Left hindlimb (tissue), 1 donor: ENCODE measurements at places on chromosomes 5 and 9.
A peak's percentile ranks its signal among the peaks of the same experiment; 100 is the strongest.

GRCh38 chr5:161421067-161421466 lies 125.5 kb downstream of the GABRB2 start:
- no peak for DNase-seq

GRCh38 chr9:71608825-71609447 lies 159.4 kb downstream of the CEMIP2 start:
- no peak for DNase-seq

GRCh38 chr5:116529615-116530014 lies 45.0 kb downstream of the SEMA6A start:
- DNase-seq: no peak

- no peak for DNase-seq
Observed at GRCh38 chr5:131821221-131821620, 24.4 kb upstream of the FNIP1 start.

- DNase-seq: peak; percentile 73
Observed at GRCh38 chr9:119370816-119371215, 1.6 kb upstream of the BRINP1 start.

DNA sequence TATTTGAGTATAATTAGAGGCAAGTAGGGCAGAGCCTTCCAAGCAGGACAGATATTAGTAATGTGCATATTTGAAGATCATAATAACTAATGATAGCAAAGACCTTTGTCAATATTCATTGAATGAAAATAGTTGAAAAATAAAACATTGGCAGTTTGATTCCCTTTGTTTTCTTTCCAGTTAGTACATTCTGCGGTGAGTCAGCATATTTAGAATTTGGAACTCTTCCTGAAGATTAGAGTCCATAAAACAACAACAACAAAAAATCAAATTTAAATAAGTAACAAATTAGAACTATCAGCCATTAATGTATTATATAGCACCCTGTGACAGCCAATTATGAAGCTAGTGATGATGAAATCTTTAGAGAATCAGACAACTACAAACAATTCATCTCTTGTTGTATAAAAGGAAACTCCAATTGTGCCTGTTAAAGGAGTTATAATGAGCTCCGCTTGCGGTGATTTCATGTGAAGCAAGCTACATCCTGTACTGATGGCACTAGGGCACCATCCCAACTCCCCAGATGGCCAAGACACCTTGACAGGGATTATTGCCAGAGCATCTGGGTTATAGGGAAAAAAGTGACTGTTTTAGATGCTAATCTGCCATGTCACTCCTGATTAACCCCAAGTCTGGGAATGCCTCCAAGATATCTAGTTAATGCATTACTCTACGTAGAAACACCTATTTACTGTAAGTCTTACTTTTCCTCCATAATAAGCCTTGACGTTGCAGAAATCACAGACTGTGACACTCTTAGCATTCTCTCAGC lies 6.8 kb downstream of the IFNA8 start:
- DNase-seq: no peak

- DNase-seq: no peak
Observed at GRCh38 chr9:129654554-129655040, 10.8 kb upstream of the PRRX2 start.

GRCh38 chr9:137666513-137666822 lies 47.7 kb downstream of the EHMT1 start:
- no peak for DNase-seq

DNA sequence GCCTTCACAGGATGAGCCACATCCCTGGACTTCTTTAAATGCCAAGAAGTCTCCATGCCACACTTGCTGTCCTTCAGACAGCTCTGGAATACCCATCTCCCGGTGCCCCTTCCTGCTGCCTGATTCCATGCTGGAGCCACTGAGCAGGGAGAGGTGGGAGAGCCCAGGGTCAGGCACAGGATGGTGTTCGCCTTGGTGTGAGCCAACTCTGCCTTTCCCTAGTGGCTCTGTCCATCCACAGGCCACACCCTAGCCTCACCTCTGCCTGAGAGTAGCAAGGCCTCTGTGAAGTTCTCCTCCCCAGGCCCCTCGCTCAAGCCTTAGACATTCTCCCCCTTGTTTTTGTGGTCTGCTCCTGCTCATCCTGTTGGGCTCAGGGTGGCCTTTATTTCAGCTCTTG lies 54.2 kb upstream of the ANGPTL2 start:
- DNase-seq: no peak

DNA sequence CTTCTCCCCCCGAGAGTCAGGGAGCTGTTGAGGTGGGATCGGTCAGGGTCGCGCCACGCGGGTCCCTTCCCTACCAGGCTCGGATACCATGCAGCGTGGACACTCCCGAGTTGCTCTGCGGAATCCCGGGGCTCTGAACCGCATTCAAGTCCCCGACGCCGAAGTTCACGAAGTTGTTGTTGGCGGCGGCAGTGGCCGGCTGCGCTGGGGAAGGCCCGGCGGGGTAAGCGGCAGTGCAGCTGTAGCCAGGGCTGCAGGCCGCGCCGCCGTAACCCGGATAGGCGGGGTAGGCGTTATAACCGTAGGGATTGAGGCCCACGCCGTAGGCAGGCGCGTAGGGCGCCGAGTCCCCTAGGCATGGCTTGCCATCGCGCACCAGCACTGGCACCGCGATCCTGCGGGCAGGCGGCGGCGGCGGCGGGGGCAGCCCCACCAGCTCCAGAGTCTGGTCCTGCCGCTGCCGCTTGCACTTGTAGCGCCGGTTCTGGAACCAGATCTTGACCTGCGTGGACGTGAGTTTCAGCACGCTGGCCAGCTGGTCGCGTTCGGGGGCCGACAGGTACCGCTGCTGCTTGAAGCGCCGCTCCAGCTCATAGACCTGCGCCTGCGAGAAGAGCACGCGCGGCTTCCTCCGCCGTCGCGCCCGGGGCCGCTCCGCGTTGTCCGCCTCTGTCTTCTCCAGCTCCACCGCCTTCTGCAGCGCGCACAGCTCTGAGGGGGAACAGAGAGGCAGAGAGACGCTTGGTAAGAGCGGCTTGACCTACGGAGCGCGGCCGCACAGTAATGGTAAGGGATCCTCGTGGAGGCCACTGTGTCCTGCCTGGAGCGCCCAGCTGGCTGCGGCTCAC lies 2.3 kb downstream of the NKX2-5 start:
- DNase-seq: no peak

DNA sequence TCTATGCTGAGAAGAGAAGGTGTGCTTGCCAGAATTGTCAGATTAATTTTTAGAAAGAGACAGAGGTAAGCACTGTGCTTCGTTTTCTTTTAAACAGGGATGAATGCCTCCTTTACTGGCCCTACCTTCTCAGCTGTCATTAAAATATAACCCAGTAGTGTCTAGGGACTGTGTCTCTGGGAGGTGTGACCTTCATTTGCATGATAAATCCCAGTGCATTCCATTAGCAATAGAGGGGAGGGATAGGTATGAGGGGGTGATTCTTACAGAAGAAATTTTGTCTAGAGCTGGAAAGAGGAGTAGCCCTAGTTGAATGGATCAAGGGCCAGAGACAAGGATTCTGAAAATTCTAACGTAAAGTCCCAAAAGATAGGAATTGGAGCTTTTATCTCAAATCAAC lies 351.5 kb downstream of the BNC2 start:
- no peak for DNase-seq

- DNase-seq: no peak
Observed at GRCh38 chr5:56482363-56482762, 249.2 kb upstream of the ANKRD55 start.

GRCh38 chr9:122228568-122229484 lies at the start of gene LHX6:
LHX6 (minus strand) TSS chr9:122228957; CDS start chr9:122228740, 217 bp downstream.
- DNase-seq: no peak

GRCh38 chr9:6215562-6215961 lies at the start of gene IL33:
IL33 (plus strand) TSS chr9:6215807; CDS start chr9:6241695, 25,888 bp downstream.
- DNase-seq: no peak

DNA sequence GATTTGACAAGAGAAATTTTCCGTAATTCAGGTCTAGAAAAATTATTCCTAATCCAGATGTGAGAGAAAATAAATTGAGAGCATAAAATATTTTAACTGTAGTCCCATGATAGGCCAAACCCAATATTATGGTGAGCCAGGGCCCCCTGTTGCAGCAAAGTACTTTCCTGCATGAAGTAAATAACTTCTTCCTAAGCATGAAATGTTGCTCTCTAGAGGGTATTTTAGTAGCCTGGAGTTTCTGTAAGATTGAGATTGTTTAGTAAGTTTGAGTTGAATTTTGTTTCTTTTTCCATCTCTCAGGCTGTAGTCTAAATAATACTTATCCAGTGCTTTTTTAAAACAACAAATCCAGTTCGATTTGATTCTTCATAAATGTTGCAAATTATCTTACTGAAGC lies 317.5 kb upstream of the MPDZ start:
- no peak for DNase-seq

GRCh38 chr5:68406767-68407241 lies 191.2 kb downstream of the PIK3R1 start:
- no peak for DNase-seq

GRCh38 chr9:89278551-89278950 lies 32.4 kb upstream of the CKS2 start:
- no peak for DNase-seq

GRCh38 chr5:1118738-1119137 lies 6.9 kb upstream of the SLC12A7 start:
- DNase-seq: no peak

GRCh38 chr5:171166766-171167165 lies 142.3 kb upstream of the TLX3 start:
- no peak for DNase-seq

DNA sequence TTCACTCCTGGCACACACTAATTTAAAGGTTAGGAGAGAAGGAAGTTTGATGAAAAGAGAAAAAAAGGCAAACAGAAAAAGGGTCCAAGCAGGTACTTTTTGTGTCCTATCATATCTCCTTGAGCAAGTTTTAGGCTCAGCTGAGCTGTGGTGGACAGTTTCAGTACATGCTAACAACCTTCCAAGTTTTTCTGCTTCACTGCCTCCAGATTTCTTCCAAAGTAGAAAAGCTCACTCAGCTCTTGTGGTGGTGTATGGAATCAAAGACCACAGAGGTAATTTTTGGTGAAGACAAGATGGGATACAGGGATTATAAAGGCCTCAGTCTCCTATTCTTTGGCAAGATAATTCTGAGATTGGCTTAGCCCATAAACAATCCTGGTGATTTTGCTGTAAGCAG lies 921.8 kb downstream of the NR2F1-AS1 start:
- no peak for DNase-seq

DNA sequence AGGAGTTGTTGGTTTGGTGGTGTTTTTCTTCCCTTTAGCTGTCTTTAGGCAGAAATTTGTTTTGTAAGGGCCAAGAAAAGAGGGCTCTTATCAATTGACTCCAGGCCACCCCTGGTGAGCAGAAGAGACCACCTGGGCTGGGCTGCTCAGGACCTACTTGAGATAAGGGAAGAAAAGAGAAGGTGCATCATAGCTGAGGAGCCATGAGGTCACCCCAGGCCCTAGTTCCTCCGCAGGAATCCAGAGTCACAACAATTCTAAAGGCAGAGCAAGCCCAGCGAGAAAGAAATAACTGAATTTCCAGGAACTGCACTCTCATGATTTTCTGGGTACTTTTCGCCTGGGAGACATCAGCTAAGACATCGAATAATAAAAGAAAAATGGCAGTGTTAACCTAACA lies 34.9 kb downstream of the RFK start:
- no peak for DNase-seq

- no peak for DNase-seq
Observed at GRCh38 chr9:96555567-96556386, 63.9 kb downstream of the CDC14B start.

GRCh38 chr5:170280011-170280493 lies 17.5 kb downstream of the LCP2 start:
- DNase-seq: no peak

DNA sequence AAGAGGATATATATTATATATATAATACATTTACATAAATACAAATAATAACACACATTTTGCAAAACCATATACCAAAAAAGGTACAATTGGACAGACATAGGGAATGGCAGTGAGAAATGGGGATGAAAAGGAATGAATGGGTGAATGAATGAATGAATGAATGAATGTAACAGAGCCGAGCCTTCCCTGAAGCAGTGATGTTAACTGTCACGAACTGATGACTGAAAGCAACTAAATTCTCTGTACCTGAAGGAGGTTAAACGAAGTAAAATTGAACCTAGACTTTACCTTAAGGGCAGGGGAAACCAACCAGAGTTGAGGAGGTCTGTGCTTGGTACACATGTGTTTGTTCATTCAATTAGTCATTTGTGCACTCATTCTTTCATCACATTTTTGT lies 169.6 kb upstream of the TBC1D2 start:
- no peak for DNase-seq

DNA sequence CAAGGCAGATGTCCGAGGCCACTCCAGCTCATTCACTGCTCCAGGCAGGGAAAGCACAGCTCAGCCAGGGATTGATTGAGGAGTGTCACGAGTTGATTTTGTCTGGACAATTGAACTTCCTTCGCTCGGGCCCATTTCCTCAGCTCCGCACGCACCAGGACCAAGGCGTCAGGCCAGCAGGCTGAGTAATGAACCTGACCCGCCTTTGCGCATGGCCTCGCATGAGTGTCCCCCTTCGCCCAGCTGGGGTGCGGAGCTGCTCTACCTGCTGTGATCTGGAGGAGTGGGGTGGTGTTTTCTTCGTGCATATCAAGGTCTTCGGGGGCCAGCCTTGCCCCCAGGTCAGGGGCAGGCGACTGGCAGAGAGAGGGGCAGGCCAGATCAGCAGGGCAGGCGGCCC lies 44.0 kb downstream of the VAV2 start:
- no peak for DNase-seq

GRCh38 chr9:129665389-129665775 lies at the start of gene PRRX2:
PRRX2 (plus strand) TSS chr9:129665647; CDS start chr9:129665868, 221 bp downstream.
- DNase-seq: peak; percentile 87

DNA sequence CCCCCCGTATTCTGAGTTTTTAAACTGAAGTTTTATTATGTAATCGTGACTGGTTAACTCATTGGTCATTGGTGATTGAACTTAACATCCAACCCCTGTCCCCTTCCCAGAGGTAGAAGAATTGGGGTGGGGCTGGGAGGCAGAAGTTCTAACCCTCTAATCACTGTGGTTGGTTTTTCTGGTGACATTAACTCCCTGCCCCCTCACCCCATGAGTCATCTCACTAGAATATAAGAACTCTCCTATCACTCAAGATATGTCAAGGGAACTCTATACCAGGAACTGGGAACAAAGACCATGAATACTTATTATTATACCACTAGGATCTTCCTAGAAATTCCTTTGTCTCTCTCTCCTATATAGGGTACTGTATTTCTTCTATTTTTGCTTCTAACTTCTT lies 52.3 kb upstream of the CAVIN4 start:
- DNase-seq: no peak

DNA sequence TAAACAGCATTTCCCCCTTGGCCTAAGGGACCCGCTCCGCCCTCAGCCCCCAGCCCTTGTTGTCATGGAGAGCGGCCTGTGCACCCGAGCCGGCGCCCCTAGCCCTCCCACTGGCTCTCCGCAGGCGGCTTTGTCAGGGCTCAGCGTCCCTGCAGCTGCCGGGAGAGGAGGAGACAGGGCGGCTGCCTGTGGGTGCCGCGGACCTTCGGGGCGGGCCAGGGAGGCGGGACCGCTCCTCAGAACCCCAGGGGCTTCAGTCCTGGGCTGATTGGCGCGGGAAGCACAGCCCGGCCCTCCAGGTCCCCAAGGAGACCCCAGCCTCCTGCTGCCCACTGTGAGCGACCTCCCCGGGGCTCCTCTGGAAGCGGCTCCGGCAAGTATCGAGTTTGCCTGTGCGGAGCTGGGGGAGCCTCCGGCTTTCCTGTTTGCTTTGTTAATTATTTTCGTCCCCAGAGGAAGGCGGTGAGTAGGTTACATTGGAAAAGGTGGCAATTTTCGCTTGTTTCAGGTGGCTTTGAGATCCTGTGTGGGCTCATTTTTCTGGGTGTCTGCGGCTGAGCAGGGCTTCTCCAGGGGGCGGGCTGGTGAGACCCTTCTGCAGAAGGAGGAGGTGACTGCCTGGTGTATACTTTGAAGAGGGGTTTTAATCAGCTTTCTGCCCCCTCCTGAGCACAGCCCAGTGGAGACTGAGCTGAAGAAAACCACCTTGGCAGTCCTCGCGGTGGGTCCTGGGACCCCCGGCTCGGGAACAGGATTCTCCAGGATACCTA lies at the start of gene FGD3:
Gene FGD3, plus strand, starts transcription at position 256 of the 770 bp plus-strand sequence. CDS start 28,734 bp downstream, outside the sequence.
- DNase-seq: peak; percentile 58
